ENCODE measurements at places on chromosomes 11 and 22.

DNA sequence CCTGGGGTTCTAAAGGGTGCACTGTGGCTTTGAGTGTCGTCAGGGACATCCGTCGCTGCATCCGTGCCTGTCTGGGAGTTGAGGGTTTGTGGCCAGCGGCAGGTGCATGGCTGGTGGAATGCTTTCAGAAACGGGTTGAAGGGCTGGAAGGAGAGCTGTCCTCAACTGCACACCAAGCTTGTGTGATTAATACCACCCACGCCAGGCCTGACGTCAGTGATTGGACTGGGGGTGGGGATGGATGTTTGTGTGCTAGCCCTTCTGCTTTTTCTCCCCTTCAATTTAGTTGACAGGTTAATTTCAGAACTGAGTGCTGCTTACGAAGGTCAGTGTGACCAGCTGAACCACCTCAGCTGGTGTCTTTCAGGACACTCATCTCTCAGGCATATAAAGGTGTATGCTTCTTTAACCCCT is 3.2 kb upstream of the GAB2 start:
- peak; percentile 55 for DNase-seq

DNA sequence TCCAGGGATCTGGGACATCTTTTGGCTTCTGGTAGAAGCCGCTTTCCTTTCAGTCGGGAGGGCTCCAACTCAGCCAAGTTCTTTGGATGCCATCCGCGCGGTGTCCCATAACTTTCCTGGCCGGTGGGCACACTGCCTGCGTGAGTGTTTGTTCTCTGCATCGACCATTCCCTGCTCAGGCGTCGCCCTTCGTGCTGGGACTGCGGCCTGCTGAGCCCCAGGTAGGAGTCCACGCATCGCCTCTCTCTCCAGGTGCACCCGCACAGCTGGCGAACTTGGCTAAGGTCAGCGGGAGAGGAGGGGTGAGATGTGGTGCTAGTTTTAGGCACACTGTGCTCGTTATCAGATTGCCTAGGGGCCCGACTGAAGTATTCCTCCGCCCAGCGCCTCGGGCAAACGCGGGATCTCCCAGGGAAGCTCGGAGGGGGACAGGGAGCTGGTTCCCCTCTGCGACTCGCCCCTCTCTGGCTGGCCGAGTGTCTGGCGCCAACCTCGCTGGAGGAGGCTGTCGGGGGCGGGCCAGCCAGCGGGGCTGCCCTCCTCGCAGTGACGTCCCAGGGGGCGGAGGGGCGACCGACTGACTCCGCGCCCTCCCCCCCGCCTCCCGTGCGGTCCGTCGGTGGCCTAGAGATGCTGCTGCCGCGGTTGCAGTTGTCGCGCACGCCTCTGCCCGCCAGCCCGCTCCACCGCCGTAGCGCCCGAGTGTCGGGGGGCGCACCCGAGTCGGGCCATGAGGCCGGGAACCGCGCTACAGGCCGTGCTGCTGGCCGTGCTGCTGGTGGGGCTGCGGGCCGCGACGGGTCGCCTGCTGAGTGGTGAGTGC is at the start of gene LAYN:
Gene LAYN, plus strand, starts transcription at position 607 of the 823 bp plus-strand sequence. Its CDS starts 124 bp downstream, at position 731.
- no peak for DNase-seq

DNA sequence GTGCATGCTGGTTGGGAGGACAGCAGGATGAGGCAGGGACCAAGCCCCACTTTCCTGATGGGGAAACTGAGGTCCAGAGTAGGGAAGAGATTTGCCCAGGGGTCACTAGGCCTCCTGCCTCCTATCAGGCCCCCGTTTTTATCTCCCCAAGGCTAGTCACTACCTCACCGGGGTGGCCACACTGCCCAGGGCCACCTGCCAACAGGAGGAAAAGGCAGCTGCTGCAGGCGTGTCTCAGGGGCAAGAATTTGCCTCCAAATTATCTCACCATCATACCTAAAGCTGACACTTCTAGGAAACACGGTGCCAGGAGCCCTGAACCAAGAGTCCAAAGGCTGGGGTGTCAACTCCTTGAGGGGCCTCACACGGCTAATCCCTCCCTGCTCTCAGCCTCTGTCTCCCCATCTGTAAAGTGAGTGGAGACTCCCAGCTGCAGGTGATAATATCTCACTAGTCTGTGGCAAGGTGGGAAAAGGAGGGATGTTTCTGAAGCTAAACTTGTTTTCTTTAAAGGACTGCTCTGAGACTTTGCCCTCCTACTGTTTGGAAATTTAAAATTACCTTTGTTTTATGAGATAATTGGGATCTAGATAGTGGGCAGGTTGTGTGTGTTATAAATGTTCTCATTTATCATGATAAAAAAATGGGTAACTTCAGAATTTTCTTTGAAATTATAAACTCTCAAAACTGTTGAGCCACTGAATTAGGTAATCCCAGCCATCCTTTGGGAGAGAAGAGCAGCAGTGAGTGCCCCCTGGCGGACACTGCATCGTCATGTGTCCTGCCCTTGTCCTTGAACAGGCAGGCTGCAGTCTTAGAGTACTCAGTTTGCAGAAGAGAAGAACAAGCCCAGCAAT is 60.0 kb downstream of the MYO7A start:
- DNase-seq = peak; percentile 51

GRCh38 chr11:67351275-67352005 is 1.9 kb downstream of the POLD4 start:
- DNase-seq = peak; percentile 18

GRCh38 chr11:35403765-35404387 is 15.5 kb downstream of the SLC1A2 start:
- DNase-seq = no peak

All from NCI-H2107 (cell line).